ENCODE measurements at places on chromosomes 7 and 10. TPM values are rescaled to one million over a fixed set of nuclear protein-coding genes. Genes with fewer than 3 reads are reported as not detected.

- DNase-seq: peak; percentile 40
- no peaks in the 10 kb centered on the region for H3K4me1 ChIP-seq
- no peaks in the 10 kb centered on the region for H3K27me3 ChIP-seq
- H3K27ac ChIP-seq: peak overlapping the region; percentile 30
Observed at GRCh38 chr10:3159152-3159551, 13.4 kb downstream of the PITRM1 start.

DNA sequence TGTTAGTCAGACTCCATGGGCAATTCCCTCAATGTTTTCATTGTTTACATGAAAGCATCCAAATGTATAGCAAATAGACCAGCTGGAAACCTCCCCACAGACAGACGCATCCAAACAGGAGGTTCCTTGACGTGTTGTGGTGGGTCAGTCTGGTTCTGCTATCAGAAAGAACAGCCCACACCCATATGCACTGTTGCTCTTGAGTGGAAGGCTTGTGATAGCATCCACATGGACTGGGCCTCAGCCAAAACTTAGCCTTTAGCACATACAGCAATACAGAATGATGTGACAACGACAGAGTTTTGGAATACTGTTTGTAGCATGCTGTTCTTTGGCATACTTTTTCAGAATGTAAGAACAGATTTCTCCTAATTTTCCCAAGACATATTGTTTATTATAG is 299.2 kb upstream of the ETV1 start:
- DNase-seq: no peak
- no peaks in the 10 kb centered on the region for H3K27me3 ChIP-seq
- no peaks in the 10 kb centered on the region for H3K36me3 ChIP-seq
- H3K4me3 ChIP-seq: no peak overlapping the region

GRCh38 chr7:122487131-122487530 is 182.6 kb upstream of the FEZF1 start:
- H3K27me3 ChIP-seq: no peaks in the 10 kb centered on the region
- H3K27ac ChIP-seq: no peak overlapping the region
- H3K4me1 ChIP-seq: no peaks in the 10 kb centered on the region
- DNase-seq: no peak
- peaks cover 3% of the 10 kb centered on the region for H3K36me3 ChIP-seq
- no peak overlapping the region for H3K4me3 ChIP-seq

DNA sequence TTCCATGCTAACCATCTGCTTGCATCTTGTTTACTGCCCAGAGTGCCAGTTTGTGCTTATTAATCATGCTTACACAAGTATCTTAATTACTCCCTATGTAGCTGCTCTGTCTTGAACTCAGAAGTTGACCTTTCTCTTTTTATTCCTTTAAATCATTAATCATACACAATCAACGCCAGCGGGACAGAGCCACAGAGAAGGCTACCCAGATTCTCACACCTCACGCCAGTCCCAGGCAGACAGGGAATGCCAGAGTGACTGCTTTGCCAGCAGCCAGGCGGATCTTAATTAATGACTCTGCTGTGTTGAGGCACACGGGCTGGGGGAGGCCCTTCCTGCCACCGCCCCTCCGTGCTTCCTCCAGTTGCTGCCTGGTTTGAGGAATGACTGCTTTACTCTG is 229.4 kb downstream of the LRMDA start:
- H3K4me3 ChIP-seq: no peak overlapping the region
- no peaks in the 10 kb centered on the region for H3K36me3 ChIP-seq
- no peaks in the 10 kb centered on the region for H3K27me3 ChIP-seq
- no peak for DNase-seq
- peaks cover 34% of the 10 kb centered on the region for H3K4me1 ChIP-seq
- no peak overlapping the region for H3K27ac ChIP-seq

DNA sequence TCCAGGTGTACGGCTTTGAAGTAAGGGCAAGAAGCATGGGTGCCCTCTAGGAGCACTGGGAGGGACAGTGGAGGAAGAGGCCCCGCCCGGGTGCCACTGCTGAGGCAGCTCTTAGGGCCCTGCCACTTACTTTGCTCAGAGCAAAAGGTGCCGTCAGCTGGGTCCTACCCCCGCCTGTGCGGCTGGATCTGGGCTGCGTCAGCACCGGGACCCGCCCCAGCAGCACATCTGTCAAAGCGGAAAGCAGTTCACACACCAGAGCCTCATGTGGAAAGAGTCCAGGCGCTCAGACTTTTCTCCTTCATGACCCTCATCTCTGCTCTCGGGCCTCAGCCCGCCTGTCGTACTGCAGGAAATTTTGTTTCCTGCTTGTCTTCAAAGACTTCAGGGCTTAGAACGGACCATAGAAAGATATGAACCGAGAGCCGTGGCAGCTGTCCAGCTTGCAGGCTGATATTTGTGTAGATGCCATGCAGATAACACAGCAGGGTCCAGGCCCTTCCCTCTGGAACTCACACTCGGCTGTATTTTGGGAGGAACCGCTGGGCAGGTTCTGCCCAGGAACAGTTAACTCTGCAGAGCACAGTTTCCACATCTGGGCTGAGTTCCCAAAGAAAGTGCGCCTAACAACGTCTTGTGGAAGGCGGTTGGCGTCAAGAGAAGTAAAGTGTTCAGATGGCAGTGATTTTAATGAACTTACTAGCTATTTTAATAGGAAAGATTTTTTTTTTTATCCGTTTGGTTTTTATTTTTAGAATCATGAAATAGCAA is 44.3 kb upstream of the PRKAR1B start:
- H3K27me3 ChIP-seq: no peaks in the 10 kb centered on the region
- peak overlapping the region; percentile 82 for H3K27ac ChIP-seq
- peaks cover 28% of the 10 kb centered on the region for H3K36me3 ChIP-seq
- H3K4me3 ChIP-seq: peak overlapping the region; percentile 17
- peak; percentile 80 for DNase-seq

GRCh38 chr10:121774813-121775212 is 153.0 kb downstream of the ATE1 start:
- H3K27me3 ChIP-seq: no peaks in the 10 kb centered on the region
- DNase-seq: no peak
- H3K36me3 ChIP-seq: peaks cover 4% of the 10 kb centered on the region
- no peak overlapping the region for H3K4me3 ChIP-seq

GRCh38 chr7:157863906-157864810 is 527.4 kb downstream of the DNAJB6 start:
- H3K27ac ChIP-seq: no peak overlapping the region
- H3K4me1 ChIP-seq: no peaks in the 10 kb centered on the region
- no peak overlapping the region for H3K4me3 ChIP-seq
- DNase-seq: no peak

MNX1 gene
- not detected for total RNA-seq

MTPN gene
- total RNA-seq: 67.9 TPM

CLDN3 gene
- total RNA-seq: not detected
